ENCODE measurements at places on chromosomes 5 and 9.

DNA sequence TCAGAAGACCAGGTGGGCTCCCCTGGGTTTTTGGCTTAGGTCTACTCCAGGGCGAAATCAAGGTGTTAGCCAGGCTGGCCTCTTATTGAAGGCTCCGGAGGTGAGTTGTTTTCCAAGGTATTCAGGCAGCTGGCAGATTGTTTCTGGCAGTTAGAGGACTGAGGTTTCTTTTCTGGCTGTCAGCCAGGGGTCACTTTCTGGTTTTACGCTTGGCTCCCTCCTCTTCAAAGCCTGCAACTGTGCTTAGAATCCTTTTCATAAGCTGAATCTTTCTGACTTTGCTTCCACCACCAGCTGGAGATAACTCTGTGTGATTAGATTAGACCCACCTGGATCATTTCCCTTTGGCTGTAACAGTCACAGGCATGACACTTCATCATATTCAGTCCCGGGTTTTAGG is 24.6 kb downstream of the RFK start:
- no peak overlapping the region for H3K27ac ChIP-seq
- no peak overlapping the region for H3K4me3 ChIP-seq
- H3K4me1 ChIP-seq, result no peaks in the 10 kb centered on the region
- H3K27me3 ChIP-seq, result no peaks in the 10 kb centered on the region

GRCh38 chr5:37842048-37842447 is 2.2 kb upstream of the GDNF start:
- no peak overlapping the region for H3K4me3 ChIP-seq
- no peak overlapping the region for H3K27ac ChIP-seq
- no peak for DNase-seq
- H3K36me3 ChIP-seq, result no peaks in the 10 kb centered on the region
- peaks cover 24% of the 10 kb centered on the region for H3K4me1 ChIP-seq
- peaks cover 47% of the 10 kb centered on the region for H3K27me3 ChIP-seq

- H3K27ac ChIP-seq, result peak overlapping the region; percentile 18
- H3K36me3 ChIP-seq, result no peaks in the 10 kb centered on the region
- no peak for DNase-seq
- H3K4me1 ChIP-seq, result peaks cover 10% of the 10 kb centered on the region
These were observed 32.1 kb downstream of the PDGFRB start for GRCh38 chr5:150123542-150123941.

DNA sequence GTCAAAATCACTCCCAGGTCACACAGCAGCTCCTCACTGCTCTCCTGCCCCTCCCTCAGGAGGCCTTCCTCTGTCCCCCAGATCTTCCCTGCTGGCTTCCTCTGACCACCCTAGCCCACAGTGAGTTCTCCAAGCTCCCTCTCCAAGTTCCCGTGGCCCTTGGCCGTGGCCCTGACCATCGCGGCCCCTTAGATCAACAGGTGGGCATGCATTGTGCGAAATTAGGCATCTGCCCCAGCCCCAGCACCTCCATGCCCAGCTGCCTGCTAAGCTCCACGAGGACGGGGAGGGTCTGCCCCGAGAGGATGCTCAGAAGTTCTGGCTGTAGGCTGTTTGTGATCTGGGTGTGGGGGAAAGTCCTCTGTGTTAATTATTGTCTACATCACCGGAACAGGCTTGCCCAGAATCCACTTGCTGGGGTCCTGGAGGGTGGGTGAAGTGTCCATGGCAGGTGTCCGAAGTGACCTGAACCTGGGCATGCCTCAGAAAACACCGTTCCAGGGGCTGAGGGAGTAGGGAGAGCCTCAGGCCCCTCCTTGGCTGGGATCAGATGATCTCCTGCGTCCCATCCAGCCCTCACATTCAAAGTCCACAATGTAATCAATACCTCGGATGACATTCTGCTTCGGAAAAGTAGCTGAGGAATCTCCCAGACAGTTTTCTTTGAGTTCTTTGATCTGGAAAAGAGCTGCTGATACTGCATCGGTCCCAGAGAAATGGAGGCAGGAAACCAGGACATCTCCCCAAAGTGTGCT is 194.8 kb downstream of the PAX5 start:
- H3K4me3 ChIP-seq, result no peak overlapping the region
- peaks cover 59% of the 10 kb centered on the region for H3K36me3 ChIP-seq
- no peak overlapping the region for H3K27ac ChIP-seq
- H3K27me3 ChIP-seq, result no peaks in the 10 kb centered on the region
- DNase-seq, result no peak

GRCh38 chr9:133711428-133712220 is 26.5 kb downstream of the SARDH start:
- peak; percentile 75 for DNase-seq
- no peaks in the 10 kb centered on the region for H3K4me1 ChIP-seq
- no peaks in the 10 kb centered on the region for H3K27me3 ChIP-seq

- H3K4me3 ChIP-seq, result peak overlapping the region; percentile 86
- peaks cover 65% of the 10 kb centered on the region for H3K4me1 ChIP-seq
- no peaks in the 10 kb centered on the region for H3K36me3 ChIP-seq
- peaks cover 6% of the 10 kb centered on the region for H3K27me3 ChIP-seq
These were observed 529 bp downstream of the UBAC1 start for GRCh38 chr9:135960411-135961276.

GRCh38 chr9:35490910-35491465 is 1.1 kb downstream of the RUSC2 start:
- peaks cover 17% of the 10 kb centered on the region for H3K4me1 ChIP-seq
- peaks cover 11% of the 10 kb centered on the region for H3K27me3 ChIP-seq
- H3K36me3 ChIP-seq, result no peaks in the 10 kb centered on the region
- peak overlapping the region; percentile 63 for H3K27ac ChIP-seq
